ENCODE measurements at places on chromosomes 1 and 21.

DNA sequence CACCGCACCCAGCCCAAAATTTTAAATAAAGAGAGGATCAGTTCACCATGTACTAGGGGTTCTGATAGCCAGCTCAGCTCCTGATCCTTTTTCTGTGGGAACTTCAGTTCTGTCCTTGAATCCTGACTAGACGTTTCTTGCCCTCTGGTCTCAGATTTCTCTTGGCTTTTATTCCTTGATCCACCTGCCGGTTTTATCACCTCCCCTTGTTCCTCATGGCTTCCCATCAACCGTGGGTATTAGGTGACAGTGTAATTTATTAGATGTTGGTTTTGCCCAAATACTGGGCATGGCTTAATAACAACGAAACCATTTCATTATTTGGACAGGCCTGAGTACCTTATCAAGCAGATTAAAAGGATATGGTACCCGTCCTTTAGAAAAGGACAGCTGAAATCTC, 22.5 kb downstream of the SLC45A1 start:
- DNase-seq = no peak

DNA sequence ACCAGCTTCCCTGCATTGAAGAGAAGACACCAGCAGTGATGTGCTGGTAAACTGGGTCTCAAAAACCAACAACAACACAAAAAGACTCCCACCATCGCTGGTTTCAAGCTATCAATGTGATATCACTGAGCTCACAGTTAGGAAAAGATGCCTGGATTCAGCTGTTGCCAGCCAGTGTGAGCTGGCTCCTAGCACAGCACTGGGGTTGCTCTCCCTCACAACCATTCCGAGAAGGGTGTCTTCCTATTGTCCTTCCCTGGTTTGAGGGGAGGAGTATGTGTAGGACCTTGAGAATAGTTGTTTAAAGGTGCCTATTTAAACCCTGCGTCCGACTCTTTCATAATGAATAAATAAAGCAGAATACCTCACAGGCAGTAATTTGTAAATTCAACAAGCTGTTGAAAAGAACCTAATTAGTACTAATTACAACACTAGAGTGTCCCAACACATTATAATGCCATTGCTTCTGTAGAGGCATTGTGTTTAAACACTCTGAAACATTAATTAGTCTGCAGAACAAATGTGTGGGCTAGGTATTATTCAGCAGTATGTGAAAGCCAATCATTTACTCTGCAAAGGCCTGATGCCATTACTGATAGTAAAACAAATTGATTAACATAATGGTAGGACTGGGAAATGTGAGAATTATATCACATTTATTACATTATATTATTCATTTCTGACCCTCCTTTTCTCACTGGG, 17.2 kb downstream of the NIBAN1 start:
- DNase-seq = no peak

GRCh38 chr1:47761974-47762373, 235.2 kb downstream of the TRABD2B start:
- no peak for DNase-seq

DNA sequence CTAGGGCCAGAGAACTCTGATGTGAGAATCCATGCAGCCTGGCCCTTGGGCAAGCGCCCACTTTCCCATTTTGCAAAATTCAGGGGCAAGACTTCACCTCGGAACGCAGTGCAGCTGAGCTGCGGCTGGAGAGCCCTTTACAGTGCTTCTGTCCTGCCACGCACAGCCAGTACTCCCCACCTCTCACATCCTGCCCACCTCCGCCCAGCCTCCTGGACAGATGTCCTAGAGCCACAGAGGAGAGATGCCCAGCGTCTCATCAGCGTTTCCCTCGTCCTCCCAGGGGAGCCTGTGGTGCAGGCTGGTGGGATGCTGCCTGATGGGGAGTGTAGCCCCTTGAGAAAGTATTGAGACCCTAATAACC, 29.6 kb downstream of the RUNX3 start:
- DNase-seq = no peak

GRCh38 chr1:40477678-40478053, 576 bp downstream of the ZFP69 start:
- DNase-seq = peak; percentile 9

GRCh38 chr1:198267921-198268320, 111.1 kb downstream of the NEK7 start:
- DNase-seq = no peak

GRCh38 chr1:113782406-113782805, 23.1 kb upstream of the PHTF1 start:
- DNase-seq = no peak

GRCh38 chr1:237981223-237981622, 90.5 kb upstream of the ZP4 start:
- no peak for DNase-seq

DNA sequence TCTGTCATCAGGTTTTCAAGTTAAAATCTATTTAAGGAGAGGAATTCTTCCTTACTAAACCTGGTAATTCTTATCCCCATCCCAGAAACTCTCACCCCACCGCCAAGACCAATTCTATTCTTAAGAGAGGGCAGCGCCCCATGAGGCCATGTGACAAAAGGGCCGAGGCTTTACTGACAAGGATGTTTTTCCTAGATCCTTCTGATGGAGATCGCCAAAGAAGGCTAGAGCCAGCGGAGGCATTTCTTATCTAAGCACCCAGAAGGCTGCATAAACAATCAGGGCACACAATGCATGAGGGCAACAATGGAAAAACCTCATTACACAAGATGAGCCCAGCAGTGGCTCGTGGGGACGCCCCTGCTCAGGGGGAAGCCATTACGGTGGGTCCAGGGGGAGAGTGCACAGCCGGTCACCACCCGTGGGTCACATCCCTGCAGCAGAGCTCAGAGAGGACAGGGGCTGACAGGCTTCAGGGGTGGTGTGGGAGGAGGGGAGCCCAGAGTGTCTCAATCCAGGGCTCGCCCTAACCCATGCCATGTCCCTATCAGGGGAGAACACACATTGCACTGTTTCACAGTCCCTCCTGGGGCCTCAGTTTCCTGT, 88.7 kb downstream of the ITPKB start:
- DNase-seq = no peak

GRCh38 chr1:197919346-197920066, 2.3 kb downstream of the LHX9 start:
- DNase-seq = no peak

GRCh38 chr1:180550241-180550640, 8.5 kb upstream of the OVAAL start:
- no peak for DNase-seq

DNA sequence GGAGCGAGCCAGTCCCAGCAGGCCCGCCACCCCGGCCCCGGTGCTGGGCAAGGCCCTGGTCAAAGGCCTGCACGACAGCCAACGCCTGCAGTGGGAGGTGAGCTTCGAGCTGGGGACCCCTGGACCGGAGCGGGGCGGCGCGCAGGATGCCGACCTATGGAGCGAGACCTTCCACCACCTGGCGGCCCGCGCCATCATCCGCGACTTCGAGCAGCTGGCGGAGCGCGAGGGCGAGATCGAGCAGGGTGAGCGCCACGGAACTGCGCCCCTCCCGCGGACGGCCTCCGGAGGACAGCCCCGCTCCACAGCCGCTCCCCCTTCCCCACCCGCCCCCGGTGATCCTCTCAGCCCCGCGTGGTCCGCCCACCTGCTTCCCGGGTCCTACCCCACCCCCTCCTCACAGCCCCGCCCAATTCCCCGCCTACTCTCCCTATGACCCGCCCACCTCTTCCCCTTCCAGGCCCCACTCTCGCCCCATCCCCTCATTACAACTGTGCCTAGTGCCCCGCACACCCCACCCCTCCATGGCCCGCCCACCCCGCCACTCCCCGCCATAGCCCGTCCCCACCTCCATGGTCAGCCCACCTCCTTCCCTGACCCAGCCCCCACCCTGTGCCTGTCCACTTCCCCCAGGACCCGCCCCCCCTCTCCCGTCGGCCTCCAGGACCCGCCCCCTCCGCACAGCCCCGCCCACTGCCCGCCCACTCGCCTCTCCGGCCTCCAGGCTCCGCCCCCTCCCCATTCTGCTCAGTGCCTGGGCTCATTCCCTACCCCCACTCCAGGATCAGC, 52.7 kb downstream of the VWA5B1 start:
- peak; percentile 29 for DNase-seq

DNA sequence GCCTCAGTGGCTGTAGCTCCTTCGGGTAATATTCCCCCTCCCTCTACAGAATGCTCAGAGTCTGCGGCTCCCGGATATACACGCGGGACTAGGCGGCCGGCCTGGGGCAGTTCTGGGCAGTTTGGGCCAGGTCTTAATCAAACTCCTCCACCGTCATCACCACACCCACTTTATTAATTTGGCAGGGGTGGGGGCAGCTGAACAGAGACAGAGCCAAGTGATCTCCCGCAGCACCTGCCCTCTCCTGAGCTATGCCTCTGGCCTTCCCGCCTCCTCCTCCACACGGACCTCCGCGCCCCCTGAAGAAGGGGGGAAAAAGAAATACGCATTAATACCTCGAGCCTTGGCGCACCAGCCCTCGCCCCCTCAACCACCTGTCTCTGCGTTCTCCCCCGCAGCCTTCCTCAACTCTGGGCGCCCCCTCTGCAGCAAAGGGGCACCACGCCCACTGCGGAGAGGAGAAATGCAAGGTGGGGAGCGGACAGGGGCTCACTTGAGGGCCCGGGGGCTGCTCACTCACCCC, 42.6 kb downstream of the CD34 start:
- DNase-seq = peak; percentile 32

GRCh38 chr1:78475888-78476610, 14.7 kb upstream of the PTGFR start:
- DNase-seq = no peak

DNA sequence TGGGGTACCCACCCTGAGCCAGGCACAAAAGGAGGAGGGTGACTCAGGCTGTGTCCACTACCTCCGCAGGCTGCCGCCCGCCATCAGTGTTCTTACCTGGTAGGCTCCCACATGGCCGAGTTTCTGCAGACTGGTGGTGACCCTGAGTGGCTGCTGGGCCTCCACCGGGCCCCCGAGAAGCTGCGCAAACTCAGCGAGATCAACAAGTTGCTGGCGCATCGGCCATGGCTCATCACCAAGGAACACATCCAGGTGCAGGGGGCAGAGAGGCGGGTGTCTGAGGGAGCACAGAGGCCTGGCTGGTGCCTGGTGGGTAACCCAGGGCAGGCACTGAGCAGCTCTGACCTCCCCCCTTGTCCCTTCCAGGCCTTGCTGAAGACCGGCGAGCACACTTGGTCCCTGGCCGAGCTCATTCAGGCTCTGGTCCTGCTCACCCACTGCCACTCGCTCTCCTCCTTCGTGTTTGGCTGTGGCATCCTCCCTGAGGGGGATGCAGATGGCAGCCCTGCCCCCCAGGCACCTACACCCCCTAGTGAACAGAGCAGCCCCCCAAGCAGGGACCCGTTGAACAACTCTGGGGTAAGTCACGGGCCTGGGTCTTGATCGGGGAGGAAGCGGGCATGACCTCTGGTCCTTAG, 13.0 kb downstream of the SESN2 start:
- no peak for DNase-seq

- DNase-seq = no peak
Observed at GRCh38 chr1:78143673-78144072, 97.9 kb downstream of the GIPC2 start.

DNA sequence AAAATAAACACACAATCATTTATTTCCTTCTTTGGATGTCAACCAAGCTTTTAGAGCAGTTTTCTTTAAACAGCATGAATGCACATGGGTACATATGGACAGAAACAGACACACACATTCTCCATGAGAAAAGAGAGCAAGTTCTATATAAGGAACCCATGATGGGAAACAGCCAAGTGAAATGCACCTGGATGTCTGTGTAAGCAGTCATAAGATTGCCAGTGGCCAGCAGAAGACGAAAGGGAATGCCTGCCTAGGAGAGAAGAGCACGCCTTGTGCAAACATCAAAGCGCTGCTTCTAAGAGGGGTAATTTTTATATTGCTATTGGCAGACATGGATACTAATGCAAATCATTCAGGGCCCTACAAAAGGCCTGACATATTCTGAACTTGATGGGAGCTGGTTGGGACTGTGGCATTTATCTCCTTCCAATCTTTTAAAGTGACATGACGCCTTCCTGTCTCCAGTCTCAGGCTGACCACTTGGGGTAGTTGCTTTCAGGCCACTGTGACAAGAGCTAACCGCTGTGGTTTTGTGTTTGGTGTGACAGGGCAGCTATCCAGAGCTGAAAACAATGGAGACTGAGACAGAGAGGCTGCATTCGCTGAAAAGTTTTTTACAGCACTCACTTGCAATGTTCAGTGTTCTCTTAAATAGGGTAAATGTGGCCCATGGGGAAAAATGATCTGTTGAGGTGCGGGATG, 75.0 kb upstream of the DPT start:
- DNase-seq = no peak

- no peak for DNase-seq
Observed at GRCh38 chr1:6083801-6084446, 38.2 kb downstream of the KCNAB2 start.

GRCh38 chr1:29593601-29594382, 357.5 kb downstream of the PTPRU start:
- DNase-seq = no peak

- no peak for DNase-seq
Observed at GRCh38 chr1:119771016-119771415, 2.3 kb upstream of the HMGCS2 start.

- no peak for DNase-seq
Observed at GRCh38 chr1:24138476-24139221, 4.3 kb downstream of the IL22RA1 start.

DNA sequence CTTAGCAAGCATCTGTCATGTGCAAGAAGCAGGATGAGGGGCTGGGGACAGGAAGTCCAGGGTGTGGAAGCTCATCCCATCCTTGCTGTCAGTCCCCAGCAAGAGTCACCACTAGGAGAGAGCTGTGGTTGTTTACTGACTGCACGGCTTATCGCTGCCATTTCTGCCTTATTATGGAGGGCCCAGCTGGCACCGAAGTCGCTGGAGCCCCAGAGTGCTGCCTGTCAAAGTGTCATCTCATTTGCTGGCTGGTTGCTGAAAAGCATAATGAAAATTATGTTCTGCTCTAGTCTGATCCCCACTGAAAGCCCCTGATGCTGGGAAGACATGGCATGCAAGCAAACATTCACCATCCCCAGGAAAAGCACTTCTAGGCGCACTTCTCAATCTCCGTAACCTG, 642.7 kb downstream of the NPHP4 start:
- DNase-seq = no peak

- DNase-seq = no peak
Observed at GRCh38 chr21:17829472-17829871, 10.3 kb upstream of the C21orf91 start.

GRCh38 chr1:72932025-72932424, 649.7 kb upstream of the NEGR1 start:
- DNase-seq = no peak

GRCh38 chr1:209989525-209989924, 51.5 kb downstream of the SYT14 start:
- DNase-seq = no peak

DNA sequence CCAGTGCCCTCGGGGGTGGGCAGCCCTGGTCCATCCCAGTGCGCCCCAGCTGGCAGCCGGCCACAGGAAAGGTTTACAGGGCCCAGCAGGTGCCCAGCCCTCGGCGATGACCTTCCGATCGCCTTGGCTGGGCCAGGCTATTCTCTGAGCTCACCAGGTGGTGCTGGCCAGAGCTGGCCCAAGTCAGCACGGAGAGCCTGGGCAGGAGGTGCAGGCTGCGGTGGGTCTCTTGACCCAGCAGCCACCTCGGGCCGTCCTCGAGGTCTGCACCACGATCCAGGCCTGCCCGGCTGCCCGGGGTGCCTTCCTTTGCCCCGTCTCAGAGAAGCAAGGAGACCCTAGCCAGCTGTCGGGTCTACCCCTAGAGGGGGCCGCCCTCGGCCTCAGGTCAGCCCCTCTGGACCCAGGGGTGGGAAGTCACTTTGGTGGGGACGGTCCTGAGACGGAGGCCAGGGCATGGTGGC, 370 bp downstream of the PERM1 start:
- DNase-seq = no peak

GRCh38 chr1:203026666-203027663, 674 bp downstream of the PPFIA4 start:
- no peak for DNase-seq

All from CD4-positive, alpha-beta T cell treated with Interleukin-4 for 1 hour (primary cell).